ENCODE measurements at places on chromosomes 1 and 21.

DNA sequence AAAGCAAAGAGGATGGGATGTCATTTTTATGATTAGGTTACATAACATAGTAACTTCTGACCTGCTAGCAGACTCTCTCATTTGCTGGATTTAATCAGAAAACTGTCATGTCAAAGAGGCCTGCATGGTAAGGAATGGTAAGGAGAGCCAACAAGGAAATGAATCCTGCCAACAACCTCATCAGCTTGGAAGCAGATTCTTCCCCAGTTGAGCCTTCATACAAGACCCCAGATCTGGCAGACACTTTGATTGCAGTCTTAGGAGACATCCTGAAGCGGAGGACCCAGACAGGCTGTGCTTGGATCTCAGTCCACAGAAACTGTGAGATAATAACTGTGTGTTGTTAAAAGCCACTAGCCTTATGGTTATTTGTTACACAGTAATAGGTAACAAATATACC, 27.6 kb upstream of the MARK1 start:
- no peak for DNase-seq

- DNase-seq, result no peak
Observed at GRCh38 chr21:26948194-26948593, 18.7 kb downstream of the ADAMTS5 start.

- DNase-seq, result no peak
Observed at GRCh38 chr1:61052395-61053225, 29.8 kb upstream of the NFIA start.

- DNase-seq, result no peak
Observed at GRCh38 chr1:155052439-155053395, 1.6 kb downstream of the ADAM15 start.

- DNase-seq, result no peak
Observed at GRCh38 chr21:37974081-37974480, 57.8 kb upstream of the KCNJ6 start.

- DNase-seq, result no peak
Observed at GRCh38 chr1:246117066-246117791, 389.9 kb downstream of the SMYD3 start.

DNA sequence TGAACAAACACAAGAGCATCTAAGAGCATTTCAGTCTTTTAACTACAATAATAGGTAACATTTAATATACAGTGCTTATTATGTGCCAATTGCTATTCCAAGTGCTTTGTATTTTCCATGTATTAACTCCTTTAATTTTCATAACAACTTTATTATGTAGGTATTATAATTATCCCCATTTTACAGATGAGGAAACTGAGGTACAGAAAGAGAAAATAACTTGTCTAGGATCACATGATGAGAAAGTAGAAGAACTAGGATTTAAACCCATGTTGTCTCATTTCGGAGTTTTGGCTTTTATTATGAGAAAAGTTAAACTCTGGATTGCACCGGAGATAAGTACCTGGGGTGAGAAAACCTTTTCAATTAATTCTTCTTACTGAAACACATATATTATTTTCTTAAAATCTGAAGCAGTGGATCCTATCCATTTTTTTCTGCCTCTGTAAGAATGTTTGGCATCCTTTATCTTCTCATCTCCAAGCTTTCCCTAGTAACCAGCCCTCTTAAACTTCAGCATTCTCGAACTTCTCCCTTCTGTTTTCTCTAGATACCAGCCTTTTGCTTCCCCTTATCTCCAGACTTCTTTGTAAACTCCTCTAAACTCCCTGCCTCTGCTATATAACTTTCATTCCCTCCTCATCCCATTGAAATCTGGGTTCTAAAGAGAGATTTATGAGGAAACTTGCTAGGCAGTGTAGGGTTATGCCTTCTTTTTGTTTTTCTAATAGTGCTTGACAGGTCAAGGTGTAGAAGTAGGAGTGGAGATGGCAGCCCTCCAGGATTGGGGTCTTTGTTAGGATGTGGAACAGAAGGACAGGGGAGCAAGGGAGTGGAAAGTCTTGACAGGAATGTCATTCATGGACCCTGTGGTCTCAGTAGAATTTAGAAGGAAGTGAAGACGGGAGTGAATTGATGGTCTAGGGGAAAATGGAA, 28.3 kb downstream of the POU2F1 start:
- DNase-seq, result no peak

DNA sequence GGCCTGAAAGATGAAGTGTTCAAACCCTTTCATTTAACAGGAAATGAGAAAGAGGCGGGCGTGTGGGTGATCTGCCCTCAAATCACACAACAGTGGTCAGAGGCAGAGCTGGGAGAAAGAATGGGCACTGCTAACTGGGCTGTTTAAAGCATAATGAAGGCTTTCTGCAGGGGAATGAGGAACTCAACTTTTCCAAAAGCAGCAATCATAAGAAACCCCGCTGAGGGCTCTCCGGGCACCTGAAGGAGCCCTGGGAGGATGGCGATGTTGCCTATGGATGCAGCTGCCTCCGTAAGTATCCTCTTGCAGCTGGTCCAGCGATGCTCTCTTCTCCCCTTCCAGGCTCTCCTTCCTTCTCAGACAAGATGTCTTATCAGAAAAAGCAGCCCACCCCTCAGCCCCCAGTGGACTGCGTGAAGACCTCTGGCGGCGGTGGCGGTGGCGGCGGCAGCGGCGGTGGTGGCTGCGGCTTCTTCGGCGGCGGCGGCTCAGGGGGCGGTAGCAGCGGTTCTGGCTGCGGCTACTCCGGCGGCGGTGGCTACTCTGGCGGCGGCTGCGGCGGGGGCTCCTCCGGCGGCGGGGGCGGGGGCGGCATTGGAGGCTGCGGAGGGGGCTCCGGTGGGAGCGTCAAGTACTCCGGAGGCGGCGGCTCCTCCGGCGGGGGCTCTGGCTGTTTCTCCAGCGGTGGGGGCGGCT, 1.2 kb downstream of the LORICRIN start:
- no peak for DNase-seq

DNA sequence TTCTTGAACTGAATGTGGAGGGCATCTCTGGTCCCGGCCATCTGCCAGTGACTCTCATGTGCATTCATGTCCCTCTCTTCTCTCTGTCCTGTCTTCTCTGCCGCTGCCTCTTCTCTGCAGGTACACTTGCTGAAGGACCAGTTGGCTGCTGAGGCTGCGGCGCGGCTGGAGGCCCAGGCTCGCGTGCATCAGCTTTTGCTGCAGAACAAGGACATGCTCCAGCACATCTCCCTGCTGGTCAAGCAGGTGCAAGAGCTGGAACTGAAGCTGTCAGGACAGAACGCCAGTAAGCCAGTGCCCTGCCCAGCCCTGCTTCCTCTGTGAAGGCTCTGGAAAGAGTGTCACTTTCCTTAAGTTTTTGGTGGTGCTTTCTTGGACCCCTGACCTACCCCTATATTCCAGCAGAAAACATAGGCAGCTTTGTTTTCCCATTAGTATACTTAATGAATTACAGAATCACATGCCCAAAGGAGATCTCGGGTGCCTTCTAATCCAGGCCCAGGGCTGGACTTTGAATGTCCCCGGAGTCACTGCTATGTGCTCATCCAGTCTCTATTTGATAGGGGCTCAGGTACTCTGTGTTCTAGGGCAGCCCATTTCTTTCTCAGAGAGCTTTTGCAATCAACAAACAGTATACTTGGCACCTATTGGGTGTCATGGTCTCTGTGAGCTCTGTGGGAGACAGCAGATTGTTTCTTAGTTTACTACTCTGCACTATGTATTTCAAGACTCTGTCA, 11.2 kb downstream of the SPATA46 start:
- DNase-seq, result no peak

DNA sequence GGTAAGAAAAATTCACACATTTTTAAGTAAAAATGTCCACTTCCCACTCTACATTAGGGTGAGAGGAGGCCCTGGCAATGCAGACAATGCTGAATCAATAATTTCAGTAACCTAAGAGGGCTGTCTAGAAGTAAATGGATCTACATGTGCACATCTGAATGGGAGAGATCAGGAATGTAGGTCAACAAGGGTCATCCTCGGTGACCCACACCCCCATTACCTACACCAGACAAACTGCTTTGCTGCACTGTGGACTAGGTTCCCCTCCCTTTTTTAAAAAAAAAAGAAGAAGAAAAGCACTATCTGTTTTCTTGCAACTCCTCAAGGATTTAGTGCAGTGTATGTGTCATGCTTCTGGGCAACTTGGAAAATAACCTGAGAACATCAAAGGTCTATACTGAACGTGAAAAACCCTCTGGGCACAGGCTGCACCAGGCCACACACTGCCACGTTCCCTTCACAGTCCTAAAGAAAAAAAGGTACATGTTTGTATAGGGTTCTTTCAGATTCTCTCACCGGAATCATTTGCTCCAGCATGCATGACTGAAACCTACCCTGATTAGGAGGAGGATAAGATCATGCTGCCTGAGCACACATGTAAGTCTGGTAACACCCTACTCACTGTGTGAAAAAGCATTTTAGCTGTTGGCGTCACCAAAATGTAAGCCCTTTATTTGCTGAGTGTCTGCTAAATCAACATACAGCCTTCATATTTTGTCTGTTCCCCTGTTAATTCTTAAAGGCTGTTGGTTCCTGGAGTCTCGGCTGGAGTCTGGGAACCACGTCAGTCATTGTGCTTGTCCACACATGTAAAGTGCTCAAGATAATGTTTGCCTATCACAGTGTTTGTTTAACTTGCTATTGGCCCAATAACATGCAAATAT, 341.0 kb downstream of the SMYD3 start:
- no peak for DNase-seq

GRCh38 chr21:41142051-41142795, 25.7 kb upstream of the BACE2 start:
- no peak for DNase-seq

GRCh38 chr1:243658594-243659105, 191.4 kb downstream of the AKT3 start:
- no peak for DNase-seq

- no peak for DNase-seq
Observed at GRCh38 chr1:157359314-157360022, 192.8 kb downstream of the FCRL5 start.

- DNase-seq, result no peak
Observed at GRCh38 chr1:71857862-71858261, 424.5 kb downstream of the NEGR1 start.

DNA sequence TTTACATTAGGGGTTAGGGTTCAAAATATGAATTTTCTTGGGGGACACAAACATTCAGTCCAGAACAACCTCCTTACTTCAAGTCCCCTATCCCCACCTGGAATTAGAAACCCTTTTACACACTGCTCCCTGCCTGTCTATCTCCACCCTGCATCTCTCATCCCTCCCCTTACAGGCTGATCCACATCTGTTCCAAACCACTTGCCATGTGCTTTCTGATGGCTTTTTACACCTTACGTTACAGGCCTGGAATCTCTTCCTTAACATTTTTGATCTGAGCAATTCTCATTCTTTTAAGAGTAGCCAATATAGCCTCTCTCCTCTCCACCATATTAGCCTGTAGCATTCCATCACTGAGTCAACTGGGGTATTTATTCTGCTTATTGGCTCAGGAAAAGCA, 122.0 kb downstream of the PTBP2 start:
- DNase-seq, result no peak

DNA sequence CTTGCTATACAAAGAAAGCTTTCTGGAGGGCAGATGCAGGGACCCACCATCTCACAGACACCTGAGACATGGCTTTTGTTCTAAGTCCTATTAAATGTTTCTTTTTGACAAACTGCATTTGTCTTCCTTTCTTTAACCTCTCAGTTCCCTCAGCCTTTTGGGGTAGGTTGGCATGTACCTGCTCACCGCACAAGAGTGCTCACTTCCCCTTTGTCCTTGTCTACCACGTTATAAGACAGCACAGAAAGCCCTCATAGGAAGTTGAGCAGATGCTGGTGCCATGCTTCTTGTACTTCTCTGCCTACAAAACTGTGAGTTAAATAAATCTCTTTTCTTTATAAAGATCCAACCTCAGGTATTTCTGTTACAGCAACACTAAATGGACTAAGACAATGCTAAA, 31.9 kb upstream of the RGS21 start:
- no peak for DNase-seq

GRCh38 chr1:17207046-17207445, 2.1 kb downstream of the PADI1 start:
- DNase-seq, result no peak
